GM12891 (cell line): ENCODE measurements at places on chromosomes 4 and X.

- DNase-seq: no peak
Measured at GRCh38 chr4:78644744-78645330, 93.3 kb downstream of the ANXA3 start.

- DNase-seq: no peak
Measured at GRCh38 chr4:128525387-128525786, 237.8 kb upstream of the PGRMC2 start.

DNA sequence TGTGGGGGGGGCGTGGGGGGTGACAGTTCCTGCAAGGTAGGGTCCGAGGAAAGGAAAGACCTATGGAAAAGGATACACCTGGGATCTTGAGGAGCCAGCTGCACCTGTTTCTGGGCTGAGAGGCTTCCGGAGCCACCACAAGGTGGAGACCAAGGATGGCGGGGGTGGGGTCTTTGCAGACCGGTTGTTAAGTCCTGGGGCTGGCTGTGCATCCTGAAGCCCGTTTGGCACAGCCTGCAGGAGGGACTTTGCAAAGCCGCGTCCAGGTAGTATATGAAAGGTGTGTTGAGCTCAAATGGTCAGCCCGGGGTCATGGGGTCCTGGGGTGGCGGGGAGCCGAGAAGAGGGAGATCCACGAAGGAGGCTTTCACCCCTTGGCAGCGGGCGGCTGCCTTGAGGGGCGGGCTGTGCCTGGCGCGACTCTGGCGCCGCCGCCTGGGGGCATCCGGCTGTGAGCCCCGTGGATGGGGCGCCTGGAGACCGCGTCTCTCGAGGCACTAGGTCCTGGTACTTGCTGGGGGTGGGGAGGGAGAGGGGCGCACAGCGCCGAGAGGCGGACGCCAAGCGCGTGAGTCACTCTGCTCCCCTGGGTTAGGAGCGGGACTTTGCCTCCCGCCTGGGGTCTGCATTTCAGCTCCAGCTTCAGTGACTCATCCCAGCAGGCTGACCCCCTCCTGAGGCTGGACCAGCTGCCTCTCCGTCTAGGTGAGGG lies 58.2 kb upstream of the DYNLT3 start:
- DNase-seq: no peak

DNA sequence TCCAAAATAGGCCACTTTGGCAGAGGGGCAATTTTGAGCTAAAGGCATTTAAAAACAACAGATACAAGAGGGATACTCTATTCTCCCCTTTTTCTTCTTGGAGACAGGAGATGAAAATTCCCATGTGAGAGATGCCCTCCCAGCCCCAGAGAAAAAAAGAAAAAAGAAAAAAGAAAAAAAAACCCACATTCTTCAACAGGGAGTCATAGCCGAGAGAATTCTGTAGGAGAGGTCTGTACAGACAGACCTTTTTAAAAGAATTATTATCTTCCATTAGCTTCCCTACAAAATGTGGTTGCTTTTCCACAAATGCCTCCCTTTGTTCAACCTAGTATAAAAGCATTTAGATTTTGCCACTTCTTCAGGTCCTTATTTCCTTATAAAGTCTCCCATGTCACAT lies 89.9 kb downstream of the SPCS3 start:
- no peak for DNase-seq

DNA sequence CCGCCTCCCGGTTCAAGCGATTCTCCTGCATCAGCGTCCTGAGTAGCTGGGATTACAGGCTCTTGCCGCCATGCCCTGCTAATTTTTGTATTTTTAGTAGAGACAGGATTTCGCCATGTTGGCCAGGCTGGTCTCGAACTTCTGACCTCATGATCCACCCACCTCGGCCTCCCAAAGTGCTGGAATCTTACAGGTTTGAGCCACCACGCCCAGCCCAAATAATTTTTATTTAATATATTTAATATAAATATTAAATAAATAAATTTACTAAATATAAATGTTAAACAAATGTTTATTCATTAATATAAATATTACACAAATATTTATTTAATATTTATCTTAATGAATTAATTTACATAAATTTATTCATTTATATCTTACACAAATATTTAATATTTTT lies 120.2 kb downstream of the SHOX start:
- DNase-seq: no peak

DNA sequence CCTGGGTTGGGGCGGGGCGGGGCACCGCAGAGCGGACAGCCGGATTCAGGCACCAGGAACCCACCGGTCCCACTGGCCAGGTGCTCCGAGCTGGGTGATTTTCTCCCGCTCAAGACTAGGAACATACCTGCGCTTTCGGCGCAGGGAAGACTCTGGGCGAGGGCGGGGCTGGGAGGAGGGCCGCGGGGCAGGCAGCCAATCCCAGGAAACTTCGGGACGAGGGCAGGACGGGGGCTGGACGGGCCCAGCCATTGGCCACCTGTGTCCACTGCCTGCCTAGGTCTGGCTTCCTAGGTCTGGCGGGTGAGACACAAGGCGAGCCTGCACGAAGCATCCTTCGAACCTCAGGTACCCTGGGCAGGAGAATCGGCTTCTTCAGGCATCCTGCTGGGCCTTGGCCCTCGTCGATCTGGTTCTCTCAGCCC lies 274 bp upstream of the ERVMER34-1 start:
- no peak for DNase-seq

GRCh38 chrX:144297221-144297620 lies 413.4 kb downstream of the UBE2NL start:
- DNase-seq: no peak

DNA sequence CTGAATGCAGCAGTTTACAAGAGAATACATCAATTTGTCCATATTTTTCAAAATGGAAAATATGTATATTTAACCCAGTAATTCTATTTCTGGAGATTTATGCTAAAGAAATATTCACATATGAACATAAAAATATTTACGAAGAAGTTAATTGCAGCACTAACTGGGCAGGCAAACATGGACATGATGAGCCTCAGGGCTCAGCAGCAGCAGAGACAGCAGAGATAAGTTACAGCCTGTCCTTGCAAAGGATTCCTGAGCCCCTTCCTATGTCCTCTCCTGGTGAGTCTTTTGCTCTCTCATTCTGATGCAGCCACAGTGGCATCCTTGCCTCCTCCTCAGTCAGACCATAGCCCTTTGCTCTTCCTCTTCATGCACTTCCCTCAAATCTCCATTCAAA lies 680.6 kb upstream of the CPEB2 start:
- no peak for DNase-seq

DNA sequence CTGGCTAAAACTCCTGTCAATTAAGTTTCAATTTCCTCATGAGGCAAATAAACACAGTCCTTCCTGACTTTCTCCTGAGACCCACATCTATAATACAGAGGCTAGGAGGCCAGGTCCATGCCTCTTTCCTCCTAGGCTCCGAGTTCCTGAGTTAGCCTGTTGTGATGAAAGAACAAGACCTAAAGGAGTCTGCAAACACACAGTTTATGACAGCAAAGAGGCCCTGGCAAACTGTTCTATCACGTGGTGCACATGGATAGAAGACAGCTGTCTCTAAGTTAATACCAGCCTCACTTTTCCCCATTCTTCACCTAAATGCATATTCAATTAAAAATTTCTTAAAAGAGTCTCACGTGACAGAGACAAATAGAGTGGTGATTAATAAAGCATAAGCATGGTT lies 145.2 kb downstream of the TET2 start:
- no peak for DNase-seq

DNA sequence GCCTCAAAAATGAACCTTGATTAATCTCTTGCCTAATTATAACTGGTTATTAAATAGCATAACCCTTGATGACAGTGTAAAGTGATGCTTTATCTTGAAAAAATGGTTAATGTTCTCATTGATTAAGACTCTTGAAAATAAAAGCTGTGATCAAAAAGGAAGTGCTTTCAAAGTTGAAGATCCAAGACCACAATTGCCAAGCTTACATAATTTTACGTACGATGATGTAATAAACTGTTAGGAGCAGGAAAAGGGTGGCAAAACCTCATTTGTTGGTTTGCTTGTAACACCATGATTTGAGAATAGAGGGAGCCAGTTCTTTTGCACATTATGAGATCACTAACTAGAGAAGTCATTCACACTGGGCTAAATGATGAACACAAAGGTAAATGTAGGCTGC lies 322.2 kb downstream of the ADGRL3 start:
- DNase-seq: no peak

DNA sequence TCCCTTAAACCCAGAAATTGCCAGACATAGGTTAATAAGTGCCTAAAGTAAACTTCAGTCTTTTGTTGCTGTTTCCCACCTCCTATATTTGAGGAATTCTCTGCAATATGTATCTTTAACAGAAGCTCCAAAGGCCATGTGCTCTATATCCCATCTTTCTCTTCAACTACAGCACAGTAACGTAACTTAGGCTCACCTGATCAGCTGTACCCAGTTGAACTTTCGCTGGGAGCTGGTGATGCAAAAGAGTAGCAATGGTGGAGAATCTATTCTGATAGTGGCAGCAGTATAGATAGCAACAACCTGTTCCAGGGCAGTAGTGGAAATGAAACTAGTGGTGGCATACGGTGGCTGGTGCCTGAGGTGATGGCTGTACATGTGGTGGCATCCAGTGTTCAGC lies 33.2 kb upstream of the YTHDC1 start:
- no peak for DNase-seq

GRCh38 chr4:19026281-19026680 lies 1004.7 kb upstream of the LCORL start:
- no peak for DNase-seq

GRCh38 chr4:23884261-23884660 lies 5.6 kb downstream of the PPARGC1A start:
- no peak for DNase-seq

DNA sequence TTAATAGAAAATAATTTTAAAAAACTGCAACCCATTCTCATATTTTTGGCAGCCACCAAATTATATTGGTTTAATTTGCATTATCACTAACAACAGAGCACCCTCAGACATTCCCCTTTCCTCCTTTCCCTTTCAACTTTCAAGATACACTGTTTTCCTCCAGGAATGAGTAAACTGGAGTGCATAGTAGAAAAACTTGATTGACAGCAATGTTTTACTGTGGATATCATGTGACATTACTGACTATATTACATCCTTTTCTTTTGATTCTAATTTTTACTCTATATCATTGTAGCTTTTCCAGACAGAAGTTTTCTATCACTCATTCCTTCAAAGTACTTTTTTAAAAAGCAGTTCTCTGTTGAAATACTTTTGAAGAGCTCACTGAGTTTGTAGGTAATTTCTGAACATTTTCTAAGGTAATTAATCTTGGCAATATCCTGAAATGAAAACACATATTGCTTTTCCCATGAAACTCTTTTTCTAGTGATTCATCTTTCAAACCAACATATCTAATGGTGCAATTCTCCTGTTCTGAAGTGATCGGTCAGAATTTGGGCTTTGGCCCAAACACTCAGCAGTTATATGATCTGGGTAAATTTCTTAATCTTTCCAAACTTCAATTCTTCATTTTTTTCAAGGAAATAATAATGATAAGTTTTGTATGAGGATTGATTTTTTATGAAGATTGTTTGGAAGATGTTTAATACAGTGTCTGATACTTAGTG lies 920.4 kb upstream of the EPHA5 start:
- no peak for DNase-seq

DNA sequence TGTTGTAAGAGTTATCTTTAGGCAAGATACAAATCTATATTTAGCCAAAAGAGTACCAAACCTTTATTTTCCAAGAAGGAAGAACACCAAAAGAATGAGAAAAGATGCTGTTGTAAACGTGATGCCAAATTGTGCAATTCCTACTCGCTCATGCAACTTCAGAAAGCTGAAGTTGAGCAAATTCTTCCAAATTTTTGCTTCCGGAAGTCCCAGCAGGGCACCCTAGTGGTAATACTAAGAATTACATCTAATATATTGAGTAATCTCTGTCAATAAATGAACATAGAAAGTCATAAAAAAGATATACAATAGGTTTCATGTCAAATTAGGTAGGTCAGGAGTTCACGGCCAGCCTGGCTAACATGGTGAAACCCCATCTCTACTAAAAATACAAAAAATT lies 36.0 kb upstream of the SMARCAD1 start:
- no peak for DNase-seq

DNA sequence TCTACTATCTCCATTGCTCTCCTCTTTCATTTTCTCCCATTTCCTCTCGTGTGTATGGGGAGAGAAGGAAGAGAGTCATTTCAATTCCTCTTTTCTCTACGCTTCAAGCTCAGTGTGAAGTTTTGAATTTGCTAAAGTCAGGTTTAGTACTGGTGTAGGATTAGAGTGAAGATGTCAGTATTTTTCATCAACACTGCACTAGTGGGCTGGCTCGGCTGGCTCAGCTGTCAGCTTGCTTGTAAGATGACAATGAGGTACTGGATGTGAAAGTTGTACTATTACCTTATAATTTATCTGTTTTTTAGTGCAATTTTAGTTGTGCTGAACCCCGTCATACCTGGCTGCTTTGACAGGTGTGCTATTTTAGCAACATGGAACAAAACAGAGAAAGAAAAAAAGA lies 2.1 kb upstream of the SH2D1A start:
- no peak for DNase-seq

DNA sequence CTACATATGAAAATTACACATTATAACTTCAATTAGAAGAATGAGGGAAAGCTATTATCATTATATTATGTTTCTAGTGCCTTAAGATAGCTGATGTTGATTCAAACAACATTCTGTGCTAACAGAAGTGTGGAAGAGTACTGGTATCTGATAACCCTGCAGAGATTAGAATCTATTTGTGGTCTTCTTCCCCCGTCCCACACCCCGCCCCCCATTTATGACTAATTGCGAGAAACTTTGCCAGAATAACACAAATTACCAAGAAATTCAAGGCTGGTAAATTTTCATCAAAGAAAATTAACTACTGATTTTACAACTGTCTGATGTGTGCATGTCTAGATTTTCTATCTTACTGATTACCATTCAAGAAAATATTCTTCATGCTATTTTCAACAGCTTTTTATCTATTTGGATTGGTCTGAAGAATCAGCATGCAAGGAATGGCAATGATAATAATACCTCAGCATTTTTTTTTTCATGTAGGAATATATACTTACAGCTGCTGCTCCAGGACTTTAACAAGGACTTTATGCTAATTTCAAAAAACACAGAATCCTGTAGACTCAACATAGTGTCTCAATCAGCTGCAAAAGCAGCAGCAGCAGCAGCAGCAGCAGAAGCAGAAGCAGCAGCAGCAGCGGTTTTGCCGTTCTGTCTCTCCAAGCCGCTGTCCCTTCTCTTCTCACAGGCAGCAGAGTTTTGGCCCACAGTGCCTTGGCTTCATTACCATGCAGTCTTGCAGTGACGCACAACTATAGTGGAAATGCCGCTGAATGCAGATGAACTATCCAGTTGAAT lies 126.7 kb downstream of the FRYL start:
- no peak for DNase-seq

- no peak for DNase-seq
Measured at GRCh38 chr4:99300934-99301333, 10.1 kb upstream of the ADH1A start.

DNA sequence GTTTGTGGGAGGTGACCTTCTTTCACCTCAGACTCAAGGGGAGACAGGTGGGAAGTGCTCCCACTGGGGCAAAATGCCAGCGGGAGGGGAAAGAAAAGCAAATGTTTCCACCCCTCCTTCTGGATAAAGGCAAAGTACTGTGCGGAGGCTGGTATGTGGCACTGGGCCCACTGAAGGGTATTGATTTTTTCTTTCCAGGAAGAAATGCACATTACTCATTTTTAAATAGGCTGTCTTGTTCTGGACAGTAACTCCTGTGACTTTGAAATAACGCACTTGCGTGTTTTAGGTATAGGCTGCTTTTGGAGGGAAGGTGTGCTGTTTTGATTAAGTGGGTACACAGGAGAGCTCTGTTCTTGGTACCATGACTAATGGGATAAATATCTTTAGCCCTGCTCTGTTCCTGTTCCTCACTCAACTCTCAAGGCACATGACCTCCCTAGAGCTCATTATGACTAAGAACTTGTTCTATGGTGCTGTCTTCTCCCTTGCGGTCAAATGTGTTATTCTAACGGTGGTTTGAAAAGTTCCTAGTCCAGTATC lies 40.7 kb upstream of the MBTPS2 start:
- no peak for DNase-seq
